ENCODE measurements at places on chromosomes 11 and 22.

- no peak for DNase-seq
Observed at GRCh38 chr11:129985823-129986222, 16.8 kb downstream of the PRDM10 start.

- no peak for DNase-seq
Observed at GRCh38 chr11:87493516-87493915, 455.8 kb downstream of the TMEM135 start.

GRCh38 chr22:28029956-28030355, 110.9 kb upstream of the PITPNB start:
- DNase-seq = no peak

- DNase-seq = no peak
Observed at GRCh38 chr11:120919566-120919965, 104.3 kb upstream of the TBCEL start.

- DNase-seq = peak; percentile 70
Observed at GRCh38 chr11:72091292-72091691, 10.6 kb downstream of the LRRC51 start.

- DNase-seq = no peak
Observed at GRCh38 chr11:59960502-59961381, 3.1 kb upstream of the OOSP4A start.

All from trophoblast cell (in vitro differentiated cells and primary cell).